Activated T-helper 1 cell treated with anti-CD3 and anti-CD28 coated beads, Interleukin-2, amount 50 U/mL, for 16 hours (primary cell): ENCODE measurements at places on chromosomes 12 and 14.

GRCh38 chr14:76314521-76315034 lies 61.4 kb upstream of the ESRRB start:
- no peak for DNase-seq

GRCh38 chr12:24850496-24850895 lies 98.4 kb downstream of the BCAT1 start:
- no peak for DNase-seq

DNA sequence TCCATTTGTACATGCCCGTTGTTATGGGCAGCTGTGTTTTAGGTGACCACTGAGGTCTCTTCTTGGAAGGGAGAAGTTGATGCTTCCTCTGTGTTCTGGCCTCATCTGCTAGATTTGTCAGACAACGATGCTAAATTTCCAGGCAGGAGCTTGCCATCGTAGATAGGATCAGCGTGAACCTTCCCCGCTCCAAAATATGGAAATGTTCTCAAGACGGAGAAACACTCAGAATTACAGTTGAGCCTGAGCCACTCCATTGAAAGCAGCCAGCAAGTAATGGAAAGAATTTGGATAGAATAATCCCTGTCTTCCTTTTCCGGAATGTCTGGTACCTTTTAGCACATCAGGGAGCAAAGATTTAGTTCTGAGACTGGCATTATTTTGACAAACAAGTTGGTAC lies 34.8 kb downstream of the TUNAR start:
- no peak for DNase-seq

DNA sequence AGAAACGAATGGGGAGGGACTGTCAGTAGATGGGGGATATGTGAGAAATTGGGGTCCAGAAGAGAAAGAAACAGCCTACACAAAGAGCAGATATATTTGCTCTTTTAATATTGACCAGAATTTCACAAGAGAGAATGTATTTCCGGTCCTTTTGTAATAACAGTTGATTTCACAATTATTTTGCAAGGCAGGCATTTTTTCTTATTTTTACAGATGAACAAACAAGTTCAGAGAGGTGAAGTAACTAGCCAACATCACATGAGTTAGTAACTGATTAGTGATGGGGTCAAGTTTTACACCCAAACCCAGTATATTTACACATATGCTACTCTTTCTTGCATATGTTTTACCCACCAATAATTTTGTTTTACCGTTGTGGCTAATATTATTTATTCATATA lies 188.2 kb downstream of the NAV3 start:
- DNase-seq: no peak

- no peak for DNase-seq
Observed at GRCh38 chr14:88733121-88733520, 59.6 kb downstream of the EML5 start.

DNA sequence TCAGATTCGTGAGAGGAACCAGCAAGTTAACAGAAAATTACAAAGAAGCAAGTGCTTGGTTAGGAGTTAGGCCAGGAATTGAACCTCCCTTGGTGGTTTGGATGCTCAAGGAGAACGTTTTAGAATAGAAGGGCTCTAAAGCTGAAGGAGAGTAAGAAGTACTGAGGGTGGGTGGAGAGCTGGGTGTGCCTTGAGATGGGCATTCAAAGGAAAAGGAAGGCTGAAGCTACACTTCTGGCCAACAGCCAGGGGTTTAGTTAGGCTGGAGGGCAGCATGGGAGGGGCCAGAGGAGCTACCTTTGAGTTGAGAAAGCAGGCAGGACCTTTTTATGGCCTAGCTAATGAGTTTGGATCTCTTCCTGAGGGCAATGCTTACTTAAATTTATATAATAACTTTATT lies 421.2 kb downstream of the CCDC91 start:
- no peak for DNase-seq

DNA sequence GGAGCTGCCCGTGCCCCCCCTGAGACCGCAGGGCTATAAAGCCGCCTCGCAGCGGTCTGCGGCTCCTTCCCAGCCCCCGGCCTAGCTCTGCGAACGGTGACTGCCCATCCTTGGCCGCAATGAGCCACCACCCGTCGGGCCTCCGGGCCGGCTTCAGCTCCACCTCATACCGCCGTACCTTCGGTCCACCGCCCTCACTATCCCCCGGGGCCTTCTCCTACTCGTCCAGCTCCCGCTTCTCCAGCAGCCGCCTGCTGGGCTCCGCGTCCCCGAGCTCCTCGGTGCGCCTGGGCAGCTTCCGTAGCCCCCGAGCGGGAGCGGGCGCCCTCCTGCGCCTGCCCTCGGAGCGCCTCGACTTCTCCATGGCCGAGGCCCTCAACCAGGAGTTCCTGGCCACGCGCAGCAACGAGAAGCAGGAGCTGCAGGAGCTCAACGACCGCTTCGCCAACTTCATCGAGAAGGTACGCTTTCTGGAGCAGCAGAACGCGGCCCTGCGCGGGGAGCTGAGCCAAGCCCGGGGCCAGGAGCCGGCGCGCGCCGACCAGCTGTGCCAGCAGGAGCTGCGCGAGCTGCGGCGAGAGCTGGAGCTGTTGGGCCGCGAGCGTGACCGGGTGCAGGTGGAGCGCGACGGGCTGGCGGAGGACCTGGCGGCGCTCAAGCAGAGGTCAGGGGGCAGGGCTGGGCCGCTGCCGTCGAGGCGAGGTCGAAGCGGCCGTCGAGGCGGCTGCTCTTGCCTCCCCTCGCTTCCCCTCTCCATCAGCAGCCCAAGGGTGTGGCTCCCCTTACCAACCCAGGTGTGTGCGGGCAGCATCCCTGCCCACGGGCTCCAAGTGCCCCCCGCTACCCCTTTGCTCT lies at the start of gene PRPH:
Gene PRPH, plus strand, starts transcription at position 66 of the 855 bp plus-strand sequence. Its CDS starts 54 bp downstream, at position 120.
- no peak for DNase-seq

- DNase-seq: no peak
Observed at GRCh38 chr12:27194644-27195043, 49.4 kb upstream of the STK38L start.

- no peak for DNase-seq
Observed at GRCh38 chr14:90695997-90696660, 120.1 kb downstream of the TTC7B start.

DNA sequence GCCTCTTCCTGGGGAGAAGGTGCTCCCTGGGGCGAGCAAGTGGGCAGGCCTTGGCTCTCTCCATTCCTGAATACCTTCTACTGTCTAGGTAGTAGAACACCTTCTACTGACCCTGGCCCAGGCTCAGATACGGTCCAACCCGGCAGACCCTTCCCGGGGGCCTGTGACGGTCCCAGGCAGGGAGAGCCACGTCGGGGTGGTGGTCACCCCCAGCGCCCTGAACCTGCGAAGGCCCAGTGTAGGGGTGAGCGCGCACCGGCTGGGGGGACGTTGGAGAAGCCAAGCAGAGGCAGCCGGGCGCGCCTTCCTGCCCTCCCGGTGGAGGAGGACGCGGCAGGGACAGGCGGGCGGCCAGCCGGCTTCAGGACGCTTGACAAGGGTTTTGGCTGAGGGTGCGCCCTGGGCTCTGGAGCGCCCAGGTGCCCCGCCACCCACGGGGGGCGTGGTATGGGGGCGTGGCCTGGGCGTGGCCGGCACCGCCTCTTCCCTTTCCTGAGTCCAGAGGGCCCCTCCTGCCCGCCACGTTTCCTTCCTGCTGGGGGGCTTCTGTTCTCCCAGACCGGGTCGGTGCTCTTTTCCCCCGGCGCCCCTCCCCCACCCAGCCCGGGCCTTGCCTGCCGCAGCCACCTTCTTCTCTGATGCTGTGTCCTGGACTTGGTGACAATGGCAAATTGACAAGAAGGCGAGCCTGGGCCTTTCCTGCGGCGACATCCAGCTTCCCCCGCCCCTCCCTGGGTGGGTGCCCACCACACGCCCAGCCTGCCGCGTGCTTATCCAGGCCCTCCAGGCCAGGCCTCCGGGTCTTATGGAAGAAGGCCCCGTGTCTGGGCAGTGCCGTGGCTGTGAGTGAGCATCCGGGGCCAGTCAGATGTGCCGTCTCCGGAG lies 24.5 kb upstream of the PPP1R13B start:
- peak; percentile 63 for DNase-seq

DNA sequence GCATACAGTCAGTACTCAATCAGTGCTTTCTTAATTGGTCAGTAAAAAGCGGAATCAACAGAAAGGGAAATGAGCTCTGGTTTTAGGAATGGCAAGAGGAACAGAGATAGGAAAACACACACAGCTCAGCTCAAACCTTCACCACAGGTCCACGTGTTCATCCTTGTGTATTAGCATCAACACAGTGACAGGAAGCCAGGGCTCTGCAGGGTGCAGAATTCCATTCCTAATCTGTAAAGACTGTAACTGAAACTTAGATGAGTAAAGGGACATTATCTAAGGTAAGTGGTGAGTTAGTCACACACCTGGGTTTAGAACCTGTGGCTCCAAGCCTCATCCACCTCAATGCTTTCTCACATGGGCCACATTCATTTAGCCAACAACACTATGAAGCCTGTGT lies 1242.2 kb upstream of the TMEM132C start:
- DNase-seq: no peak

DNA sequence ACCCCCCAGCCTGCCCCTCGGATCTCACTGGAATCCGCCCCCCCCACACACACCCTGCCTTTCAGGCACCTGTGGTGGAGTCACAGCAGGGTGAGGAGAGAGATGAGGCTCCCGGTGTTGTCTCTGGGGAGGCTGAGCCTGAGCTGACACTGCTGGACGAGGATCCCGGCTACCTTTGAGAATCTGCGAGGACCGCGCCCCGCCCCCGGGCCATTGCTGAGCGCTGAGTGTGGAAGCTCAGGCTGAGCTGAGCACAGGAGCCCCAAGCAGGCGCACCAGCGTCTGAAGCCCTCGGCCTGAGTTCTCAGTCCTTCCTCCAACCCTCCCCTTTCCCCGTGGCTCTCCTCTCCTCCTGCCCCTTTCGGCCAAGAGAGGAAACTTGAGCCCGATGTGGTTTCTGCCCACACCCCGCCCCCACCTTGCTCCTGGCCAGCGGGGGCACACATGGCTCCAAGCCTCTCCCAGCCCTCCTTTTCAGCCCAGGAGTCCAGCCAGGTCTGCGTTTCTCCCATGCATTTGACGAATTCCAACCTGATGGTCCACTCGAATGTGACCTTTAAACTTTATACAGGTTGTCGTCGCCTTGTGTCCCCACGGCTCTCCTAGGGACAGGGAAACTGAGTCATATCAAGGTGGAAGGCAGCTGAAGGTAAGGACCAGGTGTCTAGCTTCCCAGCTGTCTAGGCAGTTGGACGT lies at the start of gene NFE2:
Gene NFE2, minus strand, starts transcription at position 284 of the 696 bp plus-strand sequence. CDS start 5,767 bp downstream, outside the sequence.
- no peak for DNase-seq

- DNase-seq: no peak
Observed at GRCh38 chr14:48954446-48954845, 631.7 kb downstream of the RPS29 start.

DNA sequence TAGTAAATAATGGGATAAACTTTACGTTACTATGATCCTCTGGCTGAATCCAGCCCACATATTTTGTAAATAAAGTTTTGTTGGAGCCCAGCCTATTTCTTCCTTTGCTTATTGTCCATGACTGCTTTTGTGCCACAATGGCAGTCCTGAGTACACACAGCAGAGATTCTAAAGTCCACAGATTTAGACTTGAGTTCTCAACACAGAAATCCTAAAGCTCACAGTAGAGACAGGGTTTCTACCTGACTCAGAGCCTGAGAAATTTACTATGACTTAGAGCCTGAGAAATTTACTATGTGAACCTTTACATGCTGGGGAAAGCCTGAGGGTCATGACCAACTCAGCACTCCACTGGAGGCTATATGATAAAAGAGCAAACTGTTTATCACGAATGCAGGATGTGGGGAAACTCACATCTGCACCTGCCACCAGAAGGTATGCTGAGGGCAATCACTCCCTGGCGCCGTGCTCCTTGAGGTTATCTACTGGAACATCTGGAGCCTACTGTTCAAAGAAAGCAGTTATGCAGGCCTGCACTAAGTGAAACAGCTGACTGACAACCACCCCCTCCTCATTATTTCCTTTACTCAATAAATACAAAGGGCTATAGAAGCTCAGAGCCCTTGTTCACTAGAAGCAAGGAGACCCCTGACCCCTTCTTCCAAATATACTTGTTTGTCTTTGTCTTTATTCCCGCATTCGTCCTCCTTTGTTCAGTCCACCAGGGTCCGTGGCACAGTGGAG lies 52.6 kb upstream of the BICD1 start:
- DNase-seq: no peak

DNA sequence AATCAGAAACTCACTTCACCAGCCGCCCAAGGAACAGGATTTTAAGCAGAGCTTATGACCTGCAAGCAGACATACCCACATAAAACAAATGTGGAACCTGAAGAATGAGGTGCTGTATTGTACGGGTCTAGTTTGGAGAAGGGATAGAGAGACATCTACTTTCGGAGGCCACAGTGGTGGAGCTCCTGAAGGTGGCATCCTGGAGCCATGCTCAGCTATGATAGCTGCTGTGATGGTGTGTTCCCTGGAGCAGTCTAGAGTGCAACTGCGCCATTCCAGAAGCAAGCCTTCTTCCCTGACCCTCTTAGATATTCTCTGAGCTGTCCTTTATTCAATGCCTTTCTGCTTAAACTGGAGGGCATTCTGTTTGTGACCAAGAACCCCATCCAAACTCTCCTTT lies 402.6 kb downstream of the FUT8 start:
- DNase-seq: no peak

GRCh38 chr12:27814411-27814810 lies 34.4 kb upstream of the MANSC4 start:
- no peak for DNase-seq

- DNase-seq: no peak
Observed at GRCh38 chr12:109497675-109498074, 20.2 kb downstream of the UBE3B start.

GRCh38 chr14:103206023-103206481 lies 82.8 kb downstream of the TNFAIP2 start:
- no peak for DNase-seq

GRCh38 chr12:29559198-29559597 lies 61.7 kb upstream of the OVCH1 start:
- DNase-seq: no peak

DNA sequence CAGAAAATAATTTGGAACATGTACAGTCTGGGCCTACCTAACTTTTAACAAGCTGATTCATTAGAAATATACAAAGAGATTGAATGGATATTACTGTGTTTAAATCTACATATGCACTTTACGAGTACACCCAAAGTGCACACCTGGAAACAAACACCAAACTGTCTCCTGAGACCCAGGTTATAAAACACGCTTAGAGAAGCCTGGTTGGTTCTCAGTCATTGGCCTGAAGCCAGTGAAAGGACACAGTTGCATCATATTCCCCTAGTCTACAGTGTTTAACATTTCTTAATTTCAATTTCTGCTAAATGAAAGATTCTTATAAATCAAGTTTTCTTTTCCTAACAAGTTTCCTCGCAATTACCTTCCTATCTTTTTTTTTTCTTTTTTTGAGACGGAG lies 209.5 kb downstream of the FBXL14 start:
- DNase-seq: no peak

GRCh38 chr14:100599981-100600380 lies 12.8 kb upstream of the BEGAIN start:
- no peak for DNase-seq

- no peak for DNase-seq
Observed at GRCh38 chr12:116594325-116595038, 35.3 kb downstream of the MAP1LC3B2 start.
